ENCODE measurements at places on chromosomes 6 and 20.

DNA sequence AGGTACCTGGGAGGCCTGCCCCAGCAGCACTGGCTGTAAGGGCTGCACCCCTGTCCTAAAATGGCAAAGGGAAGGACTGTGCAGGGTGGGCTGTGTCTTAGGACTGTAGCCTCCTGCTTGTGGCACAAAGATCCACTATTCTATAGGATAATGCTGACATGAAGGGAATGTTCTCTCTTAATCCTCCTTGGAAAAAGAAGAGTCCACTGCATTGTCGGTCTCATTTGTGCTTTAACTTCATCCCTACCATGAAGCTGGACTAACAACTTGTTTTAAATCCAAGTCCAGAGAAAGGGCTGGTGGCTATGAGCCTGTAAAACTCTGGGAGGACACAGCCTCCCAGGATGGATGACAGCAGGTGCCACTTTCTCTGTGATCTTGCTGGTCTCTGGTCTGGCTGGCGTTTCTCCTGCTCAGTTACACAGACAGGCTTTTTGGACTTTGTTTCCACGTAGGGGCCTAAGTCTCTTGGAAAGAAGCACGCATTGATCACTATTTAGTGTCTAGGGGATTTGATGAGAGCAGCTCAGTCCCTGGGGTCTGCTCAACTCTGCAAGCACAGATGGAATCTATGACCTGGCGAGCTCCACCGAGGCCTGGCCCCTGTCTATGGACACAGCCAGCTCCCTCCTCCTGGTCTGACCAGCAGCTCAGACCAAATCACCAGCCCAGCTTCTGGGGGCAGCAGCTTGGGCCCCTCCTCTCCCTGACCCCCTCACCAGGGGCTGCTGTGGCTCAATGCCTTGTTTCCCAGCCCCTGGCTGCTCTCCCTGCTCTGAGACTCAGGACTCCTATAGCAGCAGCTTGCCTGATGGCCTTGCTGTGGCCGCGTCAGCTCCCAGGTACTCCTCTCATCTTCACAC lies 4.8 kb downstream of the CST3 start:
- no peak for DNase-seq

- DNase-seq, result no peak
These were observed 17.0 kb upstream of the SLA2 start for GRCh38 chr20:36663031-36663430.

- DNase-seq, result no peak
These were observed 542.4 kb upstream of the BTBD3 start for GRCh38 chr20:11375335-11375734.

- no peak for DNase-seq
These were observed 39.8 kb upstream of the CDH22 start for GRCh38 chr20:46347841-46348803.

DNA sequence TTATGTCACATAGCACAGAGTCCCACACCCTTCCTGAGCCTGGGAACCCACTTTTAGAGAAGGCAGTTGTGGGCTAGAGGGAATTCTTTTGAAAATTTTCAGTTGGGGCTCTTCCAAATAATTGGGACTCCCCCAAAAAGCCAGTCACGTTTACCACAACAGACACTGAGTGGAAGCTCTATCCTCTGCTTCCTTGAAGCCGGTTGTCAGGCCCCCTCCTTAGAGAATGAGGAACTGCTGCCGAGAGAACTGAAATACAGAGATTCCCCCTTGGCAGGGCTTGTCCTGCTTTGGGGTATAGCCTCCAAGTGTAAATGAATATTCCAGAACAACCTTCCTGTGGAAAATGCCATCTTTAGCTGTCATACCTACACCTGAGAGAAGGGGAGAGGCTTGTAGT lies 2.7 kb upstream of the JAG1 start:
- no peak for DNase-seq

- no peak for DNase-seq
These were observed 242.0 kb upstream of the TBX18 start for GRCh38 chr6:85006362-85006761.

GRCh38 chr20:50578061-50578777 lies 68.0 kb downstream of the PTPN1 start:
- DNase-seq, result no peak

- no peak for DNase-seq
These were observed 46.9 kb downstream of the DACT2 start for GRCh38 chr6:168272415-168273325.

GRCh38 chr6:71400852-71401251 lies 112.2 kb downstream of the OGFRL1 start:
- no peak for DNase-seq

DNA sequence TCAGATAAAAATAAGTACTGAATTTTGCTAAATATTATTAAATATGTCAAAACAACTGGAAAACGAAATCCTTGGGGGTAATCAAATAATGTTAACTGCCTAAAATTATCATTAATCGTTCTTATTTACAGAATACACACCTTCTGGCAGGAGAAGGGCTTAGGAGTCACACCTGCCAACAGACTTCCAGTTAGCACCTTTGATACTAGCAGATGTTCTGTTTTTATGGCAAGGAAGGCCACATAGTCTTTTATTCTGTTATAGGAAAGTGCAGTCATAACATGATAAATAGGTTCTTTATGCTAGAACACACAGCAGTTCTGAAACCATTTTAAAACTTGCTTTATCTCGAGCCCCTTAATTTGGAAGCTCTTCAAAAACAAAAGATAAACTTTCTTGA lies 464.1 kb downstream of the UTRN start:
- DNase-seq, result no peak

DNA sequence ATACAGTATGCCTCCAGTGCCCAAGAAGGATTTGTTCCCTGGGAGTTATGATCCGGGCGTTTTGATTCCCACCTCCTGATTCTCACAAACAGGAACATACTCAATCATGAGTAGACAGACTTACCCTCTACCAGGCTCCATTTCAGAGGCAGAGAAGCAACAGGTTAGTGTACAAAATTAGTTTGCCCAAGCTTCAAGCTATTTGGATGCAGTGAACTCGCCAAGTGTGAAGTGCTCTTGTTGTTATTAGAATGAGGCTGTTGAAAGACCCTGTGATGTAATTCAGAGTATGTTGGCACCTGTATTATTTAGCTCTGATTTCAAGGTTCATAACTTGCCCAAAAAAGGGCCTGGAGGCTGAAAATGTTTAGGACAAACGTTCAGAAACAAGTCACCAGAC lies 247.0 kb downstream of the PHACTR1 start:
- no peak for DNase-seq

DNA sequence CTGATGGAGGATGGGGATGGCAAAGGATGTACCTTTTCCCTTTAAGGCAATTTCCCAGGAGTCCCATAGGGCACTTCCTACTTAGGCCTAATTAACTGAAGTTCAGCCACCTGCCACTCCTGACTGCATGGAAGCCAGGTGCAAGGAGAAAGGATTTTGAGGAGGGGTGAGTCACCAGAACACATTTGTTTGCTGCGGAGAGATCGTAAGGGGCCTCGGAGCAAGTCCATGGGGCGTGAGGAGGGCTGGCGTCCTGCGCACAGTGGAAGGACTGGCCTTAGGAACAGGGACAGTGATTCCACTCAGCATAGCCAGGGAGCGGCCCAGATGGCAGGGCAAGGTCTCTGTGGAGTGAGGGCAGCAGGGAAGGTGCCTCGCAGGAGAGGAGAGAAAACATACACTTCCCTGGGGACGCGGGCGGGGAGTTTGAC lies 11.8 kb upstream of the MAP1LC3A start:
- DNase-seq, result peak; percentile 57

DNA sequence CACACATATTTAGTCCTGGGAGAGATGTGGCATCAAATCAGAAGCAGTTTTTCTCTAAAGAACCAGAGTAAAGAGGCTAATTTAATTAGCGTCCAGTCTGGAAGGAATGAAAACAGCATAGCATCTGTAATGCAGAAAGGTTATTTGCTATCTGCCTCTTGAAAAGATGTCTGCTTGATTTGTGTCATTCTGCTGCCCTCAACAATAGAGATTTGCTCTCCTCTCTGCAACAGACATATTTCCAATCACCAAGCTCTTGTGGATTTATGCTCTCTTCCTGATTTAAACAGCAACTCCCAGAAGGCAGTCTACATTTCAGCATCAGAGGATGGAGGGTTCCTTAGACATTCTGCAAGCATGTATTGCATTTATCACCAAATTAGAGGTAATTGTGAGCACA lies 53.5 kb upstream of the AKAP12 start:
- DNase-seq, result no peak

GRCh38 chr20:58706150-58706892 lies 13.7 kb downstream of the NPEPL1 start:
- DNase-seq, result no peak

All from NCI-H2107 (cell line).